Aorta (tissue), 5 donors: ENCODE measurements at places on chromosomes 1 and 21. TPM values are rescaled to one million over a fixed set of nuclear protein-coding genes. Genes with fewer than 3 reads are reported as not detected.

Gene CCDC185
- total RNA-seq = not detected

DNA sequence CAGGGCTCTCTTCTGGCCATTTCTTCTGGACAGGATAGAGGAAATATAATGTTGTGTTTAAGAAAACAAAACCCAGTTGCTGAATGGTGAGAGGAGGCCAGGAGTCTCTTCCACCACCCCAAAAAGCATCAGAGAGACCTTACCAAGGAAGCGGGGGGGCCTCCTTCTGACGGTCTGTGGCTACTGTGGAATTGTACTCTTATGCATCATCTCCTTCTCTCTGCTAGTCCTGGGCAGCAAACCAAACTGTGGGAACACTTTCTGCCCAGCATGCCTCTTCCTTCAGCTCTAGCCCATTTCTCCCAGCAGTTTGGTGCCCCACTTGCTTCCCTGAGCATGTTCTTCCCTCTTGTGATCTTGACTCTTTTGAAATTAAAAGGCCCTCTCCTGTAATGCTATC, 157.7 kb downstream of the HHIPL2 start:
- H3K36me3 ChIP-seq = no peaks in the 10 kb centered on the region
- H3K4me3 ChIP-seq = no peak overlapping the region
- H3K27me3 ChIP-seq = no peaks in the 10 kb centered on the region
- DNase-seq = no peak

GRCh38 chr1:87961992-87962391, 633.3 kb downstream of the LMO4 start:
- H3K4me3 ChIP-seq = no peak overlapping the region
- no peak overlapping the region for H3K27ac ChIP-seq
- DNase-seq = no peak
- no peaks in the 10 kb centered on the region for H3K27me3 ChIP-seq
- H3K4me1 ChIP-seq = no peaks in the 10 kb centered on the region

DNA sequence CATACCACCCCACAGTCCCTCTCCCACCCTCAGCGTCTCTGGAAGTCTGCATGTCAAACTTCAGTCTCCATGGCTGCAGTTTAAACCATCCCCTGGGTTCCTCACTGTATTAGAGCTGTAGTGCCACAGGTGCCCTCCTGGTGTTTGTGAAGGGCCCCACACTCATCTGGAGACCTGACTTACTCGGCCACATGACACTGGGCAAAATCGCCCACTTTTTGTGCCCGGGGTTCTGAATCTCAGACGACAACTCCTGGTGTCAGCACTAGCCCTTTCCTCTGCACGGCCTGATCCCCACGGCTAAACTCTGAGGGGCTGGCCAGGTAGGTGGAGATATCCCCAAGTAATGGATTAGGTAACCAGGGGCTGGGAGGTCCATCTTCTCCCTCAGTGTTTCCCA, 6.5 kb downstream of the INKA2 start:
- H3K27me3 ChIP-seq = no peaks in the 10 kb centered on the region
- no peaks in the 10 kb centered on the region for H3K36me3 ChIP-seq
- no peak for DNase-seq
- no peaks in the 10 kb centered on the region for H3K4me1 ChIP-seq
- no peak overlapping the region for H3K27ac ChIP-seq

DNA sequence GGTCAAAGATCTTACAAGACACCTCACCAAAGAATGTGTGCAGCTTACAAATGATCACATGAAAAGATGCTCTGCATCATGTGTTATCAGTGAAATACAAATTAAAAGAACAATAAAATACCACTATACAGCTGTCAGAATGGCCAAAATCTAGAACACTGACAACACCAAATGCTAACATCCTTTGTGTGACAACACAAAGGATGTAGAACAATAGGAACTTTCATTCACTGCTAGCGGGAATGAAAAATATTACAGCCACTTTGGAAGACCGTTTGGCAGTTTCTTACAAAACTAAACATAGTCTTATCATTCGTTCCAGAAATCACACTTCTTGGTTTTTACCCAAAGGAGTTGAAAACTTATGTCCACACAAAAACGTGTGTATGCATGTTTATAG, 20.6 kb upstream of the SELP start:
- H3K4me1 ChIP-seq = no peaks in the 10 kb centered on the region
- no peaks in the 10 kb centered on the region for H3K27me3 ChIP-seq
- no peak overlapping the region for H3K27ac ChIP-seq

Gene FCRL5
- 0.84 TPM for total RNA-seq

- H3K4me3 ChIP-seq = no peak overlapping the region
- no peak overlapping the region for H3K27ac ChIP-seq
Observed at GRCh38 chr1:38085666-38086330, 39.2 kb upstream of the POU3F1 start.

- H3K27me3 ChIP-seq = no peaks in the 10 kb centered on the region
- DNase-seq = no peak
- no peak overlapping the region for H3K27ac ChIP-seq
- H3K36me3 ChIP-seq = no peaks in the 10 kb centered on the region
- H3K4me1 ChIP-seq = no peaks in the 10 kb centered on the region
- no peak overlapping the region for H3K4me3 ChIP-seq
Observed at GRCh38 chr1:183219616-183220009, 33.5 kb downstream of the LAMC2 start.

Gene CRYAA
- not detected for total RNA-seq
